ENCODE measurements at places on chromosomes 16 and 17. TPM values are rescaled to one million over a fixed set of nuclear protein-coding genes. Genes with fewer than 3 reads are reported as not detected.

OR3A3 gene
- total RNA-seq = not detected

CCR7 gene
- 220 TPM for total RNA-seq

DNA sequence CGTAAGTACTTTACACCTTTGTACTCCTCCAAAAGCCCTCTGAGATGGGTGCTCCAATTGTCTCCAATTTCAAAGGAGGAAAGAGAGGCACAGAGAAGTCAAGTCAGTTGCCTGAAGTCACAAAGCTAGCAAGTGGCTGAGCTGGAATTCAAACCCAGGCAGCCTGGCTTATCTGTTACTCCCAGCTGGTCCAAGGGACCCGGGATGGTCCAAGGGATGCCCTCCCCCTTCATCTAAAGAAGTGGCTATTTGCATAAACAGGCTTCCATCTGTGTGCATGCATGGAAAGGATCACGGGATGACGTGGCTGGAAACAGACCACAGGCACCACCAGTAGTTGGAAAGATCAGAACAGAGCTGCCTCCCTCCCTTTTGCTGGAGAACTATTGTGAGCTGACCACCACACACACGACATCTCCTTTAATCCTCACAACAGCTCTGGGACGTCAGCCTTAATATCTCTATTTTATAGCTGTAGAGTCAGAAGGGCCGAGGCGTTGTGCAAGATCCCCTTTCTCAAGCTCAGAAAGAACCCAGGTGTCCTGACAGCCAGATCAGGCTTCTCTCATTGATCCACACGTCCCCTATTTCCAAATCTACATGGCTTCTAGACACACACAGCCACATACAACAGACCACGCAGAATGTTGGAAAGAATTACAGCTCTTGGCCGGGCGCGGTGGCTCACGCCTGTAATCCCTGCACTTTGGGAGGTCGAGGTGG lies 10.9 kb upstream of the COL1A1 start:
- no peak overlapping the region for H3K27ac ChIP-seq

SHCBP1 gene
- total RNA-seq = 43.9 TPM

- H3K27me3 ChIP-seq = peaks cover 8% of the 10 kb centered on the region
- DNase-seq = no peak
- H3K36me3 ChIP-seq = no peaks in the 10 kb centered on the region
- no peak overlapping the region for H3K27ac ChIP-seq
- no peak overlapping the region for H3K4me3 ChIP-seq
- peaks cover 6% of the 10 kb centered on the region for H3K4me1 ChIP-seq
Measured at GRCh38 chr17:82345151-82345976, 11.8 kb upstream of the SECTM1 start.

GRCh38 chr17:38418693-38419507 lies 9.4 kb upstream of the ARHGAP23 start:
- H3K27me3 ChIP-seq = peaks cover 50% of the 10 kb centered on the region
- DNase-seq = no peak
- H3K4me1 ChIP-seq = peaks cover 9% of the 10 kb centered on the region

DNA sequence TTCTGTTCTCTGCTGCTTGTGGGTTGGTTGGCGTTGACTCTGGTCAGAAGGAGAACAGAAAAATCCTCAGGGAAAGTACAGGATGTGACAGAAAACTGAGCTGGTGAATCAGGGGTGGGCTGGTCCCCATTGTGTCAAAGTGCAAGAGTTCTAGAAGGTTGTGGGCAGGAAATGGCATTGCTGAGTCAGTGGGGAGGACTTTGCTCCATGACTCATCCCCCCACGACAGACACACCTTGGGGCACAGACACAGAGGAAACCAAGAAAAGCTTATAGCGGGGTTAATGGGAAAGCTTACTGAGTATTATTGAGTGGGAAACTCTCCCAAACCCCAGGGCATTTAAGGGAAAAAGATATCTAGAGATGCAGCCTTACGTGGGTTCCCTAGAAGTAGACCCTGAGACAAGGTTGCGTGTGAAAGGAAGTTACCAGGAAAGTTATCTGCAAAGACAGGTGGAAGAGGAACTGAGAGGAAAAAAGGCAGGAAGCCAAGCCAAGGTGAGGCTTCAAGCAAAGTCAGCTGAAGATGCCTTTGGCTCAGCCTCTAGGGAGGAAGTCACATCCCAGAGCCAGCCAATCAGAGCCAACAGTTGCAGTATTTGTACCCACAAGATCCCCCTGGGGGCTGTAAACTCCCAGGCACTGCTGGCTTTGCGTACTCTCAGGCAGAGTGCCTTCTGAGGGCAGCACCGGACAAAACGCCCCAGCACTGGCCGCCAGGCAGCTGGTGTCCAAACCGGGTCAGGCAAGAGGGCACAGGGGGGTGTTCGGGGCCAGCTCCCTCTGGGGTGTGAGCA lies 86.4 kb downstream of the FOXL1 start:
- H3K27me3 ChIP-seq = no peaks in the 10 kb centered on the region
- DNase-seq = peak; percentile 85
- peaks cover 29% of the 10 kb centered on the region for H3K4me1 ChIP-seq
- H3K36me3 ChIP-seq = no peaks in the 10 kb centered on the region

GRCh38 chr17:75295201-75296158 lies 6.2 kb upstream of the SLC25A19 start:
- DNase-seq = peak; percentile 81
- peaks cover 23% of the 10 kb centered on the region for H3K4me1 ChIP-seq
- no peaks in the 10 kb centered on the region for H3K36me3 ChIP-seq

DNA sequence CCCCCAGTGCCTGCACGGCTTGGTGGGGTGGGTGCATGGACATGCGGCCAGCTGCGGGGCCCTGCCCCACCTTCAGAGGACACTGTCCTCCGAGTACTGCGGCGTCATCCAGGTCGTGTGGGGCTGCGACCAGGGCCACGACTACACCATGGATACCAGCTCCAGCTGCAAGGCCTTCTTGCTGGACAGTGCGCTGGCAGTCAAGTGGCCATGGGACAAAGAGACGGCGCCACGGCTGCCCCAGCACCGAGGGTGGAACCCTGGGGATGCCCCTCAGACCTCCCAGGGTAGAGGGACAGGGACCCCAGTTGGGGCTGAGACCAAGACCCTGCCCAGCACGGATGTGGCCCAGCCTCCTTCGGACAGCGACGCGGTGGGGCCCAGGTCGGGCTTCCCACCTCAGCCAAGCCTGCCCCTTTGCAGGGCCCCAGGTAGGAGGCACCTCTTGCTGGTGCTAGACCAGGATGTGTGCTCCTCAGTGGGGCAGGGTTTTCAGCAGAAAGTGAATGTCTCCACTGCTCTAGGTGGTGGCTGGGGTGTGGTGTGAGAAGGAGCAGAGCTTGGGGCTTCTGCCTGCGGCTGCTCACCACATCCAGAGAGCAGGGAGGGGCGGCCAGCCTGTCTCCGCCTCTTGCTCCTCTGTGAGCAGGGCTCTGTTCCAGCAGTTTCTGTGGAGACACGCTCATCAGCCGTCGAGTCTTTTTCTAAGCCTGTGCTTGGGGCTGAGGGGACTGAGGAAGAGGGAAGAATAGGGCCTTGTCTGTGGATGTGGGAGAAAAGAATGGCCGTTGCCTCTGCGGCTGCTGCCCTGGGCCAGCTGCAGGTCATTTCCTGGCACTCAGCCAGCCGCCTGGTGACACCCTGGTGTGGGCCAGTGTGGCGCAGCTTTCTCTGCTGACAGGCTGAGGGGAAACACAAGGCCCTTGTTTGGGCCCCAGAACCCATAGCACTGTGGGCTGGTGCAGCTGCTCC lies 2.2 kb downstream of the ZNF276 start:
- no peaks in the 10 kb centered on the region for H3K27me3 ChIP-seq
- H3K4me3 ChIP-seq = peak overlapping the region; percentile 90
- H3K27ac ChIP-seq = peak overlapping the region; percentile 92

PRAC1 gene
- not detected for total RNA-seq

DNA sequence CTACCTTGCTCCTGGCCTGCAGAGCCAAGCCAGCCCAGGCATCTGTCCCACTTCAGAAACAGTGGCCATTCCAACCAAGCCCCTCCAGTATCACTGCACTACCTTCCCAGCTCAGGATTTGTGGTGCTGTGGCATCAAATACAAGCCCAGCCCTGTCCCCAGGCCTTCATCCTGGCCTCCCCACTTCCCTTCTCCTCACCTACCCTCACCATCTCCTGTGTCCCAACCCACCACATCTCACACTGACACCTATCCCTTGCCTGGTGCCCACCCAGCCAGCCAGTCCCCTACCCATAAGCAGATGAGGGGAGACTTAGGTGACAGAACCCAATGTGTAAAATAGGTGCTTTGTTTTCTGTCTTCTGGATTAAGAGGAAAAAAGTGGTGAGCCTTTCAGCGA lies 66.0 kb upstream of the CDH5 start:
- peaks cover 10% of the 10 kb centered on the region for H3K4me1 ChIP-seq
- peaks cover 4% of the 10 kb centered on the region for H3K27me3 ChIP-seq
- H3K27ac ChIP-seq = no peak overlapping the region
- no peaks in the 10 kb centered on the region for H3K36me3 ChIP-seq
- DNase-seq = no peak

DNA sequence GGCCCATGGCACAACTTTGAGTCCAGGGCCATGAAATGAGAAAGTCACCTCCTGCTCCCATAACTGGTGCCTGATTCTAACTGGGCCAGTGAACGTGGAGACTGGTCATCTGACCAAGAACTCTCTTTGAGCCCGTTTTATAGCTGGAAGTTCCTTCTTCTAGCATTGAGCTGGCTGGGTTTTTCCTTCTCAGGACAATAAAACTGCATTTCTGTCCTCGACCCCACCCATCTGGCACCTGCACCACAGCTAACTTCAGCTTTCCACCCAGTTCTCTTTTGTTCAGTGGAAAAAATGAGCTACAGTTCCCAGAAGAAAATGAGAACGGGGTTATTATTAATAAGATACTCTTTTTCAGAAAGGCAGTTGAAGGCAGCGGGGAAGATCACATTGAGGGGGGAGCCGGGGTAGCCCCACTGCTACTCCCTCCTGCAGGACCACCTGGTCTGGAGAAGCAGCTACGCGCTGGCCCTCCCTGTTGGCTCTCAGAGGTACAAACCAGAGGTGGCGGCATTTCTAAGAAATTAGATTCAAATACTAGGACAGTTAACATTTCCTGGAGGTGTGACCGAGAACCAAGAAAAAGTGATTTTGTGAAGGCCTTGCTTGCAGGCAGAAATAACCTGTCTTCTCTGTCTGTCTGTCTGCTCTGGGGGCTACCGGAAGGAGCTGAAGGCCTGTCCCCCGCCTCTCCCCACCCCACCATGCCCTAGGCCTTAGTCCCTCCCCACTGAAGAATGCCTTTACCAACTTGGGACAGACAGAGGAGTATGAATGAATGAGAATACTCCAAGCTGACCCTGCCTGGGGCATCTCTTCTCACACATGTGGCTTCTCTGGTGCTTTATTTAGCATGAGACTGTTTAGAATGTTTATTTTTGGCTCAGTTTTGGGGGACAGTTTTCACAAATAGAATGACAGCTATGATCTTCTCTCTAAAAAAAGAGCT lies 123.9 kb downstream of the XYLT1 start:
- peak; percentile 83 for DNase-seq
- peak overlapping the region; percentile 99 for H3K27ac ChIP-seq
- peaks cover 74% of the 10 kb centered on the region for H3K4me1 ChIP-seq
- peaks cover 19% of the 10 kb centered on the region for H3K36me3 ChIP-seq
- no peaks in the 10 kb centered on the region for H3K27me3 ChIP-seq

- H3K27ac ChIP-seq = no peak overlapping the region
- no peaks in the 10 kb centered on the region for H3K4me1 ChIP-seq
- DNase-seq = no peak
- no peaks in the 10 kb centered on the region for H3K36me3 ChIP-seq
- H3K4me3 ChIP-seq = no peak overlapping the region
Measured at GRCh38 chr17:15926039-15926740, 18.7 kb upstream of the ADORA2B start.

NPIPB2 gene
- total RNA-seq = 10.7 TPM

GRCh38 chr17:48883171-48883570 lies 9.4 kb upstream of the ATP5MC1 start:
- no peaks in the 10 kb centered on the region for H3K27me3 ChIP-seq
- DNase-seq = no peak
- H3K4me3 ChIP-seq = no peak overlapping the region

DNA sequence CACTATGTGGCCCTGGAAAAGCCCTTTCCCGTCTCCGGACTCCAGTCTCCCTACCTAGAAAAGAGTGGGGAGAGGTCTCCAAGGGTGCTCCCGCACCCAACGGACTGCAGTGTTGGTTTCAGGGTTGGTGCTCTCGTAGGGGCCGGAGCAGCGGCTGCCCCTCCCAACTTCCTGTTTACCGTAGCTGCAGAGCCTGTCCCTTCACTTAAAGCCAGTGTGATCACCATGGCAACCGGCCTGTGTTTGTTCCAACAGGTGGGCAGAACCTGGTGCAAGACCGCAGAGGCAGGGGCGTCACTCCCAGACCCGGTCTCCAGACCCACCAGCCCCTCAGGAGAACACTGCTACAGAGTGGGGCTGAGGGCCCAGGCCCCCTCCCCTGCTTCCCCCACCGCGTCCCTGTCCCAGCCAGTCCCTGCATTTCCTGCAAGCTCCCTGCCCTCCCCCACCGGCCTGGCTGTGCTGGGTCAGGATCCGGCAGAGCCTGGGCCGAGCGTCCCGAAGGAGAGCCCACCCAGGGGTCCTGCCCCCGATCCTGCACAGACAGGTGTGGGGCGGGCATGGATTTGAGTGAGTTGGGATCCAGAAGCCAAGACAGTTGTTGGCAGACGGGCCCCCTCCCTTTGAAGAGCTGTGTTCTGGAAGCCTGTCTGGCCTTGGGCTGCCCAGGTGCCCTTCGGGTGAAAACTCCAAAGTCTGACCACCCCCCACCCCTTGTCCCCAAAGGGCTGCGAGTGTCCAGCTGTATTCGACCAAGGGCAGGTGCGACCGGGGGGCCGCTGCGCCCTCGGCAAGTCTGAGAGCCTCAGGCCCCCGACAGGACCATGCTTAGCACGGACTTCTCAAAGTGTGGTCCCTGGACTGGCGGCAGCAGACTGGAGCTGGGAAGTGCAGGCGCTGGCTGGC lies 1.5 kb upstream of the BAIAP3 start:
- peaks cover 28% of the 10 kb centered on the region for H3K27me3 ChIP-seq
- H3K27ac ChIP-seq = peak overlapping the region; percentile 53
- H3K4me3 ChIP-seq = peak overlapping the region; percentile 69

DNA sequence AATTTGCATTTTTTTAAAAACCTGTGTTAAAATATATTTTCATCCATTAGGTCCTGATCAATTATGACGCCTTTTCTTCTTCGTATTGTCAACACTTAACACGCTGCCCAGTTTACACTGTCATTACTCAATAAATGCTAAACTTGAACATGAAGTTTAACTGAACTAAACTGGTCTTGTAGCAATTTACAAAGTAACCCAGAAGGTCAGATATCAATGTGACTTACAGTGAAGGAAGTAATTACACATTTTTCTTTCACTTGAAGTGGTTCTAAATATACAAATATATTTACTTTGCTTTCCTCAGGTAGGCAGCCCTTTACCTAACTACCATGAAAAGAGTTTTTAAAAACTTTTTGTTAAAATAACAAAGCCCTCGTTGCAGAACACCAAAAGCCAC lies 256.5 kb upstream of the AXIN2 start:
- no peak overlapping the region for H3K27ac ChIP-seq
- peaks cover 22% of the 10 kb centered on the region for H3K27me3 ChIP-seq
- no peaks in the 10 kb centered on the region for H3K4me1 ChIP-seq
- DNase-seq = no peak
- no peak overlapping the region for H3K4me3 ChIP-seq

CMTM2 gene
- 0.95 TPM for total RNA-seq
